Neural crest cell (in vitro differentiated cells): ENCODE measurements at places on chromosomes 3 and 15.

GRCh38 chr15:100030586-100031229, 297.5 kb upstream of the LYSMD4 start:
- no peak for DNase-seq

- no peak for DNase-seq
Measured at GRCh38 chr3:43014956-43015355, 35.8 kb downstream of the GASK1A start.

- no peak for DNase-seq
Measured at GRCh38 chr3:58528629-58529028, 8.4 kb downstream of the ACOX2 start.

DNA sequence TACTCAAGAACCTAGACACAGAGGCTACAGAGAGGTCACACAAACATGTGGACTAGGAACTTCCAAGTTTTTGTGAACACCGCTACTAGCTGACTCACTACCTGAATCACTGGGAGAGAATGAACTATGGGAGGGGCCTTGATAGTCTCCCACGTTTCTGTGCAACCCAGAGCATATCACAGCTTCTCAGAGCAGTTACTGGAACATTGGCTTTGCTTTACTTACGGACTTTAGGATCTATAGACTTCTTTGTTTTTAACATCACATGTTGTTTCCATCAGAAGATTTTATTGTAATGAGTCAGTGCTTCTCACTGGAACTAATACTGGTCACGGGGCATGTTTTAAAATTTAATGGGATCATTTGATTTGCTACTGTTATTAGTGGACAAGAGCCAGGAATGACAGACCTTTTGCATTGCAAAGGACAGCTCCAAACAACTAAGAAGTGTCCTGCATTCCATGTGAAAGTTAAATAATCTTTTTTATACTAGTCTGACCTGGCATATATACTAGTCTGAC, 35.6 kb downstream of the RTP4 start:
- no peak for DNase-seq

DNA sequence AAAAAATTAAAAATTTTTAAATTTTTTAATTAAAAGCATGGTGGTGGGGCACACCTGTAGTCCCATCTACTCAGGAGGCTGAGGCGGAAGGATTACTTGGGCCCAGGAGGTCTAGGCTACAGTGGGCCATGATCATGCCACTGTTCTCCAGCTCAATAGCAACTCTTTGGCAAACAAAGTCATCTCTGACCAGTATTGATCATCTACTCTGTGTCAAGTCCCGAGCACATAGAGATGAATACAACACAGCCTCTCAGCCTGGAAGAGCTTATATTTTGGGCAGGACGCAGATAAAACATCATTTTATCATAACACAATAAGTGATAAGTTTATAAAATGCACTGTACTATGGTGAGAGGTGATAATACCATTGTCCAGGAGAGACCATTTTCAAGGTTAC, 281.6 kb upstream of the GADL1 start:
- no peak for DNase-seq

DNA sequence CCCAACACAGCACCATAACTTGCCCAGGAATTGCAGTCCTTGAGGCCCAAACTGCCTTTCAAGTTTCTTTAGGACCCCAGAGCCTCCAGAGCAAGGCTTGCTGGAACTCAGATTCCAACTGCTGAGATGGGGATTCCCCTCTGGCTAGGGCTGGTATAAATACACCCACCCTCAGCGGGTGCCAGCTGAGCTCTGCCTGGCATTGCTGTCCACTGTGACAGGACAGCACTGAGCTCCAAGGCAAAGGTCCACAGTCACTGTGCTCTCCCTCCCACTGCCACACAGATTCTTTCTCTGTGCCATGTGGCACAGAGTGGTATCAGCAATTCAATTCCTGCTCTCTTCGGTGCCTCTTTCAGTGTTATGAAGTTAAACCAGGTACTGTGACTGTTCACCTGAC, 304.2 kb upstream of the LMCD1 start:
- DNase-seq, result no peak

GRCh38 chr15:90097475-90097874, 4.8 kb downstream of the IDH2 start:
- no peak for DNase-seq

- no peak for DNase-seq
Measured at GRCh38 chr15:93359060-93359408, 270.0 kb upstream of the RGMA start.

DNA sequence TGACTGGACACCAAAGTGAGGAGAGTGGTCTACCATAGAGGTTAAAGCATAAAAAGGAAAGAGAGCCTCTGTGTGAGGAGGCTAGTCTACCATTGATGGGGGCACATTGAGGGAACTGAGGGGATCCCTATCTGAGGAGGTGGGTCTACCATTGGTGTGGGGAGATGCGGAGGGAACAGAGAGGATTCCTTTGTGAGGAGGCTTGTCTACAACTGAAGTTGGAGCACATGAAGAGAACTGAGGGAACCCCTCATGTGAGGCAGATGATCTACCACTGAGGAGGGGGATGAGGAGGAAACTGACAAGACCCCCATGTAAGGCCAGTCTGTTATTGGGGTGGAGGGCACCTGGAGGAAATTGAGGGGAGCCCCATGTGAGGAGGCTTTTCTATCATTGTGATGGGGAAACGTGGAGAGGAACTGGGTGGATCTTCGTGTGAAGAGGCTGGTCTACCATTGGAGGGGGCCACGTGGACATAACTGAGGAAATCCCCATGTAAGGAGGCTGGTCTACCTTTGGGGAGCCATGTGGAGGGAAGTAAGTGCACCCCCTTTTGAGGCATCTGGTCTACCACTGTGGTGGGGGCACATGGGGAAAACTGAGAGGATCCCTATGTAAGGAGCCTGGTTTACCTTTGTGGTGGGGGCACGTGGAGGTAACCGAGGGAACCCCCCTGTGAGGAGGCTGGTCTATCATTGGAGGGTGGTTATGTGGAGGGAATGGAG, 160.1 kb downstream of the FBLN2 start:
- no peak for DNase-seq

DNA sequence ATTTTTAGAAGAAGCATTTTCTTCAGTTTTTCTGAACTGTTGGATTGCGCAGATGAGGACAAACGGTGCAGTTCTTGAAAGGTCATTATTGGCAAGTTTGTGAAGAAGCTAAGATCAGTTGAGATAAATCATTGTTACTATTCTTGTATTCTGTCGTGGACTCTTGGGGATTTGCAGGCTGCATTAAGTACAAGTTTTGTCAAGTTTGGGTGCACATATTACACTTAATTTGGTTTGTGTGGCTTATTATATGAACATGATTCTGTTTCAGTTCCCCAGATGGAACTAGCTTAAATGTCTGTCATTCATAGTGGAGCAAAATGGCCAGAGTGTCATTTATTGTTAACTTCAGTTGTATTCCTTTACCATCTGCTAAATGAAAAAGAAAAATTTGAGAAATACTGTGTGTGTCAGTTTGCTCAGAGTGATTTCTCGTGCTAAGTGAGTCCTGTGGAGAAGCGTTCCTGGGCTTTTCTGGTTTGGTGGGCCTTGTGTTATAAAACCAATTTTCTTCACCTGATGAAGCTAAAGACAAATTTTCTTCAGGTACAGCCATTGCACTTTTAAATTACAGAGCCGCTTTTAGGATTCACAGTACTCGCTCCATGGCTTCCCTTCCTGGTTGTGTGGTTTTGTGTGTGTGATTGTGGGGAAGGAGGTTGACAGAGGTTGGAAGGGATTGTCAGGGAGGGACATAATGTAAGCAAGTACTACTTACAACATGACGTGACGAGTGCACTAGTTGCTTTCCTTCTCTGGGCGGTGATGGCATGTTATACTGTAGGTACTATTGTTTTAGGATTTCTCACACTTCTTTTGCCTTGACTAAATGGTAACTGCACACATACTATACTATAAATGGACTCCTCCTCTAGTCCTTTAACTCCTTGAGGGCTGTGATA, 1.7 kb downstream of the AKAP13 start:
- DNase-seq, result no peak

DNA sequence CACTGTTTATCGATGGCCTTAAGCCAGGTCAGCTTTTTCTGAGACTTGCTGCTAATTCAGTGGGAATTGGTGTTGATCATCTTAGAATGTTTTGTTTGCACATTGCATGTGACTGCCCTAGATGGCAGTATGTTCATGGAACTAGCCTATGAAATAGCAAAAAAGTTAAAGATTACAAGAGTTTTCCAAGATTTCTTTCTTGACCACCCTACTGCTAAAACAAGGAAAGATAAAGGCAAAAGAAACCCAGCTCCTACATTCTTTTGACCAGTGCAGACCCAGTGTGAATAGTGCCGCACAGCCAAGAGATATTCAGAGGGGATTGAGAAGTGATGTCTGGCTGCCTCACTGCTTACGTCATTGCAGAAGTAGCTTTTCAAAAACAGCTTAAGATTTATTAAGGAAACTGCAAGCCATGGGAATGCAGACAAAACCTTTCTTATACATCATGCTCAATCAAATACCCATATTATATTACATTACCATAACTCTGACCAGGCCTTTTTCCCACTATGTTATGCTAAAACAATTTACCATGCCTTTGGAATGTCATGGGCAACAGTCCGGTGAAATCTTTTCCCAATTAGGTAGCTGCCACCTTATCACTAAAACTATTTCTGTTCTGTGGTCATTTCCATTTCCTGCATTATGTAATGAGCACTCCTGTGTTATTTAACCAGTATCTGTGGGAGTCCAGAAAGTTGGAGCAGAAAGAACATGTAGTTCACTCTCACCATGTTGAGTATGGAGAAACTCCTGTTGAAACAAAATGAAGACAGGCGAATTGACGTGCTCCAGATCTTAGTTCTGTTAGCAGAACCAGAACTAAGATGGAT, 6.0 kb downstream of the PHLDB2 start:
- DNase-seq, result no peak

- no peak for DNase-seq
Measured at GRCh38 chr15:48992096-48992495, 28.4 kb upstream of the SHC4 start.

GRCh38 chr15:74431645-74432044, 2.1 kb downstream of the SEMA7A start:
- DNase-seq, result no peak

DNA sequence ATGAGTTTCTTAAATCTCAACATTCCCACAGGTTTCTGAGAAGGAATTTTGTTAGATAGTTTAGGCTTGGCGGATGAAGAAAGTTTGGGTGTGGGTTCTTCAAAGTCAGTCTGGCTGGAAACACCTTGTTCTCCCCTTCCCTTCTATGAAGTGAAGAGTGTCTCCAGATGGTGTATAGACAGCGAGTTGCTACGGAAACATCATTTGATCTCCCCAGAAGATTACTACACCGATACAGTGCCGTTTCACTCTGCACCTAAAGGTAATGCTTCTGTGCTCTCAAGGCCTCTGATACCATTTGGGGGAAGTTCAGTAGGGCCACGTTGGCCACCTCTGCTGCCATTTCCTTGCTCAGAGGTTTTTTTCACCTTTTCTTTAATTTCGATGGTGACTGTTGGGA, 20.6 kb downstream of the DLEC1 start:
- DNase-seq, result no peak

- DNase-seq, result no peak
Measured at GRCh38 chr3:4963669-4964570, 15.3 kb upstream of the BHLHE40 start.

DNA sequence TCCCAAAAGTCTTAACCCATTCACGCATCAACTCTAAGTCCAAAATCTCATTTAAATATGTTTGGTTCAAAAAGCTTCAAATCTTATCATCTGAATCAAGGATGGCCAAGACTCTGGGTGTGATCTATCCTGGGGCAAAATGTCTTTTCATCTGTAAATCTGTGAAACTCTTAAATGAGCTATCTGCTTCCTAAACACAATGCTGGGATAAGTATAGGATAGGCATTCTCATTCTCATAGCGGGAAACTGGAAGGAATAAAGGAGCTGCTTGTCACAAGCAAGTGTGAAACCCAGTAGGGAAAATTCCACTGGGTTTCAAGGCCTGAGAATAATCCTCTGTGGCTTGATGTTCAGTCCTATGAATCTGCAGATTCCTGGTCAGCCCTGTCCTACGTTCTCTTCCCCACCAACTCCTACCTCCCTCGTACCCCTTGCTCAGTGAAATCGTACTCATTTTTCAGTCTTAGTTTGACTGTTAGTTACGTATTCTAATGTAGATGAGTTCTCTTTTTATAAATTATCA, 156.7 kb downstream of the EPHA3 start:
- DNase-seq, result no peak

- DNase-seq, result no peak
Measured at GRCh38 chr15:37131621-37132020, 31.3 kb upstream of the MEIS2 start.

DNA sequence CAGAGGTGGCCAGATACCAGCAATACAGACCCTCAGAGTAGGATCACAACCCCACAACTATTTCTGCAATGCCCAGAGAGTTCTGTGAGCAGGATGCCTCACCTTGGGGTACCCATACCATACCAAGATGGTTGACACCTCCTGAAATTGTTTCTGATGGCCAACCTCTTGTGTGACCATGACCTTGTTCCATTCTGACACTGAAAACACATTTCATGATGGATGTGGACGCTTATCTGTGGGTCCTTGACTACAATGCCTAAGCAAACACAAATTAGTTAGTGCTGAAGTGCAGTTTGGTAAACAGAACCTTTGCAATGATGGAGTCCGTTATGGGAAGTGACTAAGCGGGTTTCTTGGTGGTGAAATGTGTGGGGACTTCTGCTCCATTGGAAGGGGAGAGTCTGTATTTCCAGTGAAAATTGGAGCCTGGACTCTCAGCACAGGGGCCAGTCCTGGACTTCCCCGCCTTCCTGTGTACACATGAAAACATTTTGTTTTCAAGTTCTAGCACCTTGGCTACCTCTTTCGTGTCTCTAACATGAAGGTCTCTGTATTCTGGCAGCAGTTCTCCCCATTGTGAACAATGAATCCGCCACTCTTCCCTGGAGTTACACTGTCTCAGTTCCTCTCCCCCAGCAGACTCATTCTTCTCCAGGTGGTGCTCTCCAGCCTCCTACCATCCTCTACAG, 106.2 kb downstream of the XXYLT1 start:
- DNase-seq, result no peak

DNA sequence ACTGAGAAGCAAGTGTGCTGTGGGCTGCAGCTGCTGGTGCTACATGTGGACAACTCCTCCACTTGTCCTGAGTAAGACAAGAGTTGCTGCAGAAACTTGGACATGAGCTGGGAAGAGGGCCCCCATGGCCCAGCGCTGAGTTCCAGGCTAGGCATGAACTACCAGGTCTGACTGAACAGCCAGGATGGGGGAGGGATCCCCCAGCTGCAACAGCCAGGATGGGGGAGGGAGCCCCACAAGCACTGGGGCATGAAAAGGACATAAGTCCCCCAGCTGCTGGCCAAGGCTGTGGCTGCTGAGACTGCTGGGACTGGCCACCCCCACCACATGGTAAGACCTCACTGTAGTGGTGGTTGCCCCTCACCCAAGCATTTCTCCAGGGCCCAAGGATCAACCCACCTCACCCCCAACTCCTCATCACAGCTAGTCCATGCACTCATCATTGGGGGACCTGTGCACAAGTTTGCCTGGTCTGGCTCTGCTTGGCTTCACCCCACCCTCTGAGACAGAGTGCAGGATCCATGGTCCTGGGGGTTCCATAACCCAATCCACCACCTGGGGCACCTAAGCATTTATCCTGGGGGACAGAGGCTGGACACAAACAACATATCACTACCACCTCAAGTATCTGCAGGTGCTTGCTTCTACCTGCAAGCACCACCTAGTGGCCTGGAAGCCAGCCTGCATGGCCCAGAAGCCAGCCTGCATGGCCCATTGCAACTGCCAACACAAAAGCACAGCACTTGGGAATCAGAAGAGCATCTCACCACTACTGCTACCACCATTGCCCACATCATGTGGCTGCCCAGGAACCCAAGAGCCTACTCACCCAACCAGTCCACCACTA, 84.5 kb upstream of the STT3B start:
- no peak for DNase-seq
